Naive thymus-derived CD4-positive, alpha-beta T cell (primary cell): ENCODE measurements at places on chromosomes 16 and 17. TPM values are rescaled to one million over a fixed set of nuclear protein-coding genes. Genes with fewer than 3 reads are reported as not detected.

Gene GAS2L2
- 0.49 TPM for total RNA-seq

Gene TMEM256
- total RNA-seq, result 48.2 TPM

Gene KIFC3
- 0.08 TPM in 1 of 2 replicates, not detected in the other for total RNA-seq

Gene CA7
- not detected for total RNA-seq

Gene SLC9A5
- 2.7 and 3.7 TPM in 2 replicates for total RNA-seq

Gene ALDOC
- 159 TPM in 2 replicates for total RNA-seq

Gene G6PC1
- not detected in 2 replicates for total RNA-seq

Gene TBX2
- not detected for total RNA-seq

Gene GAST
- total RNA-seq, result not detected

Gene TMC8
- 593 TPM for total RNA-seq
